Stimulated activated CD8-positive, alpha-beta memory T cell treated with anti-CD3 and anti-CD28 coated beads, Interleukin-15, amount 100 ng/mL, for 24 hours (primary cell): ENCODE measurements at places on chromosomes 2 and 18.

DNA sequence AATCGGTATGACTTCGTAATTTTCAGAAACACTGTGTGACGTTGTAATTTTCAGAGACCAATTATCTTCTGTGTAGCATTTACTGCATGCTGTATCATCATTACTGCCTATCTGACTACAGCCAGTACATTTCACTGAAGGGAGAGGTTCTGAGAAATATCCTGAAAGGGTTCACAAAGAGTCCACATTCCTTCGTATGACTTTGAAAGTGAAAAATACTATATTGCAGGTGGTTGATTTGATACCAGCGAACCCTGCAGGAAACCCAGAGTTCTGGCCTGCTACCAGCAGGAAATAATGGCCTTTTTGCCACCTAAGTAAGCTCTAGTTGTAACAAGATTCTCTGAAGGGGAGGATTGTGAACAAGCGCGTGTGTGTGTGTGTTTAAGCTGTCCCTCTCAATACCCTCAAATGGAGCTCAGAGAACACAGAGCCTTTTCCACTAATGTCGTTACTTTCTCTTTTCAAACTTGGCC lies 155.5 kb downstream of the ARHGAP28 start:
- no peak for DNase-seq

- no peak for DNase-seq
These were observed 35.6 kb downstream of the RAD51AP2 start for GRCh38 chr2:17482651-17483050.

DNA sequence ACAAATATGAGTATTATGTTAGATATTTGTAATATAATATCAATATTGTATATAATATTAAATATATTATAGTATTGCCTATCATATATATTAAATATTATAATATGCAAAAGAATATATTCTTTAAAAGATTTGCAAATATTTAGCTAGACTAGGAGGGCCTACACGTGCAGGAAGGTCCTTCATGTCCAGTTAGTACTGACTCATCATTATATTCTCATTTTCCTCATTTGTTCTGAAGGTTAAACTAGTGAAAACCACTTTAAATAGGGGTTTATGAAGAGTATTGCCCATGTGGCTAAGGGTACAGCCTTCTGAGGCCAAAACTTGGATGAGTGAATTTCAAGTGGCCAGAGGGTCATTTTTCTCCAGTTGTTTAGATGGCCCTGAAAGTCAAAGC lies 293.0 kb upstream of the VRK2 start:
- no peak for DNase-seq

- DNase-seq = no peak
These were observed at the start of gene EMILIN2 for GRCh38 chr18:2846636-2847316. Gene EMILIN2, plus strand, starts transcription at chr18:2847006. Its CDS starts 183 bp downstream, at chr18:2847189.

GRCh38 chr2:230816735-230817134 lies 48.0 kb upstream of the ITM2C start:
- no peak for DNase-seq

- DNase-seq = no peak
These were observed 838.3 kb downstream of the SLC4A3 start for GRCh38 chr2:220465700-220466099.

DNA sequence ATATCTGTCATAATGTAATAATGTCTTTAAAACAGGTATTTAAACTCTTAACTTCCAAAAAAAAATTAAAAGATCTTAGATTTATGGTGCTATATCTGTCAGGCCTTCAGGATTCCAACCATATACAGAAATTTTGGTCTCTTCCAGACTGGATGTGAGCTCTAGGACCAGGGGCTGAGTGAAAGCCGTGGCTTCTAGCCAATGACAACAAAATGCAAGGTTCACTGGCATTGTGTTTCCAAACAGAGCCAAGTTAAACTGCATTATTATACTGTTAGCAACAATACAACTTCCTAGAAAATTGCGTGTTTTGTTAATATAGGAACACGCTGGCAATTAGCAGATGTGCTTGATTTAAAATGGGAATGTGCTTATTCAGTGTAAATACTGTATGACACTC lies 809.8 kb upstream of the SOX11 start:
- no peak for DNase-seq
